ENCODE measurements at places on chromosomes 5 and 9.

- DNase-seq: no peak
Observed at GRCh38 chr9:113349066-113349444, 286 bp upstream of the BSPRY start.

GRCh38 chr9:80605793-80606192 lies 1034.0 kb downstream of the TLE4 start:
- no peak for DNase-seq

DNA sequence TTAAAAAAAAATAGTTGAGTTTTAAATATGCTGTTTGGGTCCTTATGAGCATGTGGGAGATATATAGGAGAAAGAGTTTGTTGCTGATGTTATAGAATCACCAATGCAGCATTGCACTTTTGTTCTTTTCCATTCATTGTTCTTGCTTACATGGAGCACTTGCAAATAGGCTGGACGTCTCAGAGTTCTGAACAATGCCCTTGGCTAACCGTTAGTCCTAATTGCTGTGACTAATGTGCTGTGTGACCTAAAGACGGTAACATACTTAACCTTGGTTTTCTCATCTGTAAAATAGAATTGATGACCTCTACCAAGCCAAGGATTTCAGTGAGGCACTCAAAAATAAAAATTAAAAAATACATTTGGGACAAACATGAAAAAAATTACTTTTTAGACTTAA lies 29.8 kb downstream of the PIK3R1 start:
- no peak for DNase-seq

GRCh38 chr5:158398360-158399201 lies 539.6 kb upstream of the CLINT1 start:
- peak; percentile 73 for DNase-seq

All from GM12878 (cell line).